Stimulated activated CD4-positive, alpha-beta T cell treated with anti-CD3 and anti-CD28 coated beads, Interleukin-1b, Interleukin-23, amount 100 ng/mL, for 4 hours (primary cell): ENCODE measurements at places on chromosomes 16 and 17.

DNA sequence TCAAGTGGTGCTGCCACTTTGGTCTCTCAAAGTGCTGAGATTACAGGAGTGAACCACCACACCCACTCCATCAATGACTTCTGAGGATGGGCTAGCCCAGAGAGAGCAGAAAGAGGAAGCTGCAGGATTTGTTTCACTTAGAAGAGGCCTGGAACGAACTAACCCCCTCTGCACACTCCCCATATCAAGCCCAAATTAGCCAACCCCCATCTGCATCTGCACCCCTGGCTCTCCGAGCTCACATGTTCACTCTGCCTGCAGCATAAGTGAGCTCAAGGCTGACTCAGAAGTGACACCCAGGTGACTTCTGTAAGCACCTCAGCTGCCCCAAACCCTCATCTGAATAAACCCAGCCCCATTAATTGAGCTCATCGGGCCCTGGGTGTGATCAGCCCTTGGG lies 4.8 kb downstream of the SCNN1G start:
- no peak for DNase-seq

- no peak for DNase-seq
These were observed 459.3 kb downstream of the HS3ST3B1 start for GRCh38 chr17:14760212-14760611.

GRCh38 chr16:89000207-89000959 lies 23.4 kb upstream of the CBFA2T3 start:
- DNase-seq = no peak

DNA sequence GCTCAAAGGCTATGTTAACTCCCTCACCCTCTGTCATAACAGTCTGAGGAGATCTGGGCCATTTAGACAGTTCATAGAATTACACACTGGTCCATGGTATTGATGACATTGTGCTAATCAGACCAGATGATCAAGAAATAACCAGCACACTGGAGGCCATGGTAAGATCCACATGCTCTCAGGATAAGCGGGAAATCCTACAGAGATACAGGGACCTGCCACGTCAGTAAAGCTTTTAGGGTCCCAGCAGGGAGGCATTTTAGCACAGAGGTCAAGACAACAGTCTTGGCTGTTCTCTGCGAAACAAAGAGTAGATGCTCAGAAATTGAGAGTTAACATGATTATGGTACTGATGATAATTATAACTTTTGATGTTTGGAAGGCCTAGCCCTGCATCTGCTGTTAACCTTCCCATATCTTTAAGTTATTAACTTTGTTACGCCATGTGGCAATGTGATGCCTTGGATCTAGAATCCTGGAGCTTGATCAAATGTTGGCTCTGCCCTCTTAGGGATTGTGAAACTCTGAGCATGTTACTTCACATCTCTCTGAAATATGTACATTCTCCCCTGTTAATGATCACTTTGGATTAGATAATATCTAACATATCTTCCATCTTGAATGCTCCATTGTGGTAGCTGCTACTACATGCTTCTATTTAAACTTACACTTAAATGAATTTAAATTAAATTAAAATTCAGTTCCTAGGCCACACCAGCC lies 172.0 kb upstream of the SOX9 start:
- DNase-seq = no peak

DNA sequence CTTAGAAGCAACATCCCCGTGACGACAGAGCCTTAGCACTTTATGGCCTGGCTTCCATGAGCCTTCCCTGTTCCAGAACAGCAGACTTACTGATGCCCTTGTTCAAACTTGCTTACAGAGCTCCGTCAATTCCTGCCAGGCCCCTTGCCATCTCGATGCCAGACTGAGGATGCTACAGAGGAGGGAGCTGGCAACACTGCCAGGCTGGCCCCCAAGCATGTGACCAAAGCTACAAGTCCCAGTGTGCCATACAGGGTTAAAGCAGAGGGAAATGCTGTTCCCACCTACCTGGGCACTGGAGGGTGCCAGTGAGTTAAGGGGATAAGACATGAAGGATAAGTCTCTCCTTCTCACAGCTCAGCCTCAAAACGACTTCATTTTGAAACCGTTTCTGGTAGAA lies 33.5 kb upstream of the SREBF1 start:
- no peak for DNase-seq

DNA sequence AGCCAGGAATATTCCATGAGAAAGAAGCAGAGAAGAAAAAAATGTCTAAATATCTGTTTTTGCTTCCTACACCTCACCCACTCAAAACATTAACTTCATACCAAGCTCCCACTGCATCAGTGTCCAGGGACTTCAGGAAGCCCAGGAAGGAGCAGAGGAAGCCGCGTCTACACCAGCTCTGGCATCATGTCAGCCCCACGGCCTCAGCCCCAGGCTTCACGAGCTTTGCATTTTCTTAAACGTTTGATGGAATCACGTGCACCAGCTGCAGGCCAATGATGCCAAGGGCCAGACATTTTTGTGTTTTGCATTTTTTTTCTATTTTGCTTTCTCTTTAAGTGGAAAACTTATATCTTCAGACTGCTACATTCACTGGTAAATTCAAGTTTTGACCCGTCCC lies 48.6 kb downstream of the CDRT4 start:
- DNase-seq = no peak

DNA sequence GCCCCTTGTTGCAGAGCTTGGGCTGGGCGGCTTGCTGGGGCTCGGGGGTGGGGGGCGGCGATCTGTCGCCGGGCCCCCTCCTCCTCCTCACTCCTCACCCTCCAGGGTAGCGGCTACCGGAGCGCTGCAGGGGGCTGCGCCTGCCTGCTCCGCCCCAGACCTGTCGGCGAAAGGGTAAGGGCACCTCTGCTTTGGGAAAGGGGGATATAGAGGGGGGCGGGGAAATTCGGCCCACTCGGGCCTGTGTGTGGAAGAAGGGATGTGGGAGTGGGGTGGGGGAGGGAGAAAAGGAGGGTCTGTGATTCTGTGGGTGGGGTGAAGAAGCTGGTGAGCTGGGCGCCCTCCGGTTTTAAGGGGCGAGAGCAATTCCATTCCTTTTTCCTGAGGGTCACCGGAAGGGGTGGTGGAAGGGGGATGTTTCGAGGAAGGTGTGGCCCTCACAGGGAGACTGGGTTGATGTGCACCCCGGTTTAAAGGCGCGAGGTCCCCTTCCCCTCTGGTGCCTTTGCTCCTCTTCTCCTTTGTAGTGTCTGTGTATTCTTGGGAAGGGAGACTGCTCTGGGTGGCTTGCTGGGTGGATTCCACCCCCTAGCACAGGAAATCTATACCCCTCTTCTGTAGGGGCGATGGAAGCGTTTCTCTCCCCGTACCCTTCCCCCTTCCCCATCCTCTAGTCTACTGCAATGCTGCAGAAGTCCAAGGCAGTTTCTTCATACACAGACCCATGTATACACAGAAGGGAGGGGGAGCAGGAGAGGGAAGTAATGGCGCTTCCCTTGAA lies 878 bp downstream of the TAOK1 start:
- DNase-seq = no peak
